Esophagus muscularis mucosa (tissue), 4 donors: ENCODE measurements at places on chromosomes 12 and 14. TPM values are rescaled to one million over a fixed set of nuclear protein-coding genes. Genes with fewer than 3 reads are reported as not detected.

DNA sequence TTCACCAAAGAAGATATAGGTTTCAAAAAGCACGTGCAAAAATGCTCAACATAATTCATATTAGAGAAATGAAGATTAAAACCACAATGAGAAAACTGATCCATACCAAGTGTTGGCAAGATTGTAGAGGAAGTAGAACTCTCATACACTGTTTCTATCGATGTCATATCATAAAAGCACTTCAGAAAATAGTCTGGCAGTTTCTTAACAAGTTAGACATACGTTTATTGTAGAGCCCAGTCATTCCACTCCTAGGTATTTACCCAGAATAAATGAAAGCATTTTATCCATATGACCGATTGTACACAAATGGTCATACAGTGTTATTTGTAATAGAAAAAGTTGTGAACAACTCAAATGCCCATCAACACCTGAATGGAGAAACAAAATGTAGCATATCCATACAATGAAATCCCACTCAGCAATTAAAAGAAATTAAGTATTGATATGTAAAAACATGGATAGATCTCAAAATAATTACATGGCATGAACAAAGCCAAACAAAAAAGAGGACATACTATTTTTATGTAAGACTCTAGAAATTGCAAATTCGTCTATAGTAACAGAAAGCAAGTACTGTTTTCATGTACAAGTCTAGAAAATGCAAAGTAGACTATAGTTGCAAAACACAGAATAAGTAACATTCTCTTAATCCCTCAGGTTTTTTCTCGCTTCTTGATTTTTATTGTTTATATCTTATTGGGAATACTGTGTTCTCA lies 41.0 kb downstream of the USP15 start:
- peaks cover 17% of the 10 kb centered on the region for H3K4me1 ChIP-seq
- no peak overlapping the region for H3K4me3 ChIP-seq
- no peak overlapping the region for H3K27ac ChIP-seq
- no peaks in the 10 kb centered on the region for H3K27me3 ChIP-seq
- H3K36me3 ChIP-seq: peaks cover 50% of the 10 kb centered on the region
- DNase-seq: no peak

DNA sequence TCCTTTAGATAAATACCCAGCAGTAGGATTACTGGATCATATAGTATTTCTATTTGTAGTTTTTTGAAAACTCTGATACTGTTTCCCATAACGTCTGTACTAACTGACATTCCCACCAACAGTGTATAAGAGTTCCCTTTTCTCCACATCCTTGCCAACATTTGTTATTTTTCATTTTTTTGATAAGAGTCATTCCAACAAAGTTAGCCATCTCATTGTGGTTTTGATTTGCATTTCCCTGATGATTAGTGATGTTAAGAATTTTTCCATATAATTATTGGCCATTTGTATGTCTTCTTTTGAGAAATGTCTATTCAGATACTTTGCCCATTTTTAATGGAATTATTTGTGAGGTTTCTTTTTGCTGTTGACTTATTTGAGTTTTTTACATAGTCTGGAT lies 486.0 kb downstream of the FLRT2 start:
- no peaks in the 10 kb centered on the region for H3K4me1 ChIP-seq
- no peak overlapping the region for H3K27ac ChIP-seq
- H3K27me3 ChIP-seq: no peaks in the 10 kb centered on the region
- DNase-seq: no peak
- no peaks in the 10 kb centered on the region for H3K36me3 ChIP-seq

DNA sequence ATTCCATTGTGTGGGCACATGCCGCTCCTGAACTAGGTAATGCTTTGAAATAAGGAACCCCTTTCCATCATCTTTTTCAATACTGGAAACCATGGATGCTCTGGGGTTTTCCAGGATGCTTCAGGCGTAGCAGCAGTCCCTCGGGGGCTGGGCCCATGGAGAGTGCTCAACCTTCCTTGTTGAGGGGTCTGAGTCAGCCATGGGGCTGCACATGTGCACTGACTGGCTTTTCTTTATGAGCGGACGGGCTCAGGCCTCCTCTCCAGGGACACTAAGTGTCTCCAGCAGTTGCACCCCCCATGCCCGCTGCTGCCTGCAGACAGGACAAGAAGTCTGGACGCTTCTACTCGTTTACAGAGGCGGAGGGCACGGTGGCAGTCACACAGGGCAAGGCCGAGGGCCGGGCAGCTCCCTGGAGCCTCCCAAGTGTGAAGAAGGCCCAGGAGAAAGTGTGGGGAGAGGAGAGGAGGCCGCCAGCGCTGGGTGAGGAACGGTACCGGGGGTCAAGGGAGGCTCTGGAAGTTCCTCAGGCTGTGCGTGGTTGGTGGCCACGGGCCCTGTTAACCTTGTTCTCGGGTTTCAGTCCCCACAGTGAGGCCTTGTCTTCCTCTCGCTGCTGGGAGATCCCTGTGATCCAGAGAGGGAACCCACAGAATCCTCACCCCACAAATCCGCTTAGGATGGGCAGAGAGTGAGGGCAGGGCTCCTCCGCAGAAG lies 51.2 kb downstream of the TEAD4 start:
- no peaks in the 10 kb centered on the region for H3K4me1 ChIP-seq
- H3K27ac ChIP-seq: no peak overlapping the region
- peaks cover 16% of the 10 kb centered on the region for H3K36me3 ChIP-seq
- H3K27me3 ChIP-seq: no peaks in the 10 kb centered on the region
- DNase-seq: no peak

- H3K27me3 ChIP-seq: no peaks in the 10 kb centered on the region
- H3K4me1 ChIP-seq: peaks cover 4% of the 10 kb centered on the region
- H3K4me3 ChIP-seq: no peak overlapping the region
Measured at GRCh38 chr14:74836251-74836960, 39.5 kb downstream of the PROX2 start.

DNA sequence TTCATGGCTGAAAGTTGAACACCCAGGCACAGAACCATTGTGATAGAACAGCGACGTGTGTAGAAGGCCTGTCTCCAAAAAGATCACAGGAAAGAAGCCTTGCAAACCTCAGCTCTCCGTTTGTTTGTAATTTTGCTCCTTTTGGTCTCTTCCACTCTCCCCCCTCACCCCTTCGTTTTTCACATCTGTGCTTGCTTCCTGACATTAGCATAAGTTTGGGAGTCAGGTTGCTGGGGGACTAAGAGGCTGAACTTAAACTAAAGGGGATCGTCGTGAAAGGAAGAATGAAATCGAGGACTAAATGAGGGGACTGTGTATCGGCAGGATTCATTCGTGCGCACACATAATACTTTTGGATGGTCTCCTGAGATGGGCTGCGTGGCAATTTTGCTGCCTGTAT lies 200.6 kb downstream of the BCAT1 start:
- no peak overlapping the region for H3K4me3 ChIP-seq
- no peaks in the 10 kb centered on the region for H3K36me3 ChIP-seq
- no peaks in the 10 kb centered on the region for H3K4me1 ChIP-seq
- no peak overlapping the region for H3K27ac ChIP-seq
- no peak for DNase-seq
- H3K27me3 ChIP-seq: no peaks in the 10 kb centered on the region

STXBP6 gene
- total RNA-seq: 47.3 TPM

B4GALNT1 gene
- total RNA-seq: 10.4 TPM

CLEC2A gene
- total RNA-seq: not detected
